ENCODE measurements at places on chromosomes 1 and 21.
A peak's percentile ranks its signal among the peaks of the same experiment; 100 is the strongest.

DNA sequence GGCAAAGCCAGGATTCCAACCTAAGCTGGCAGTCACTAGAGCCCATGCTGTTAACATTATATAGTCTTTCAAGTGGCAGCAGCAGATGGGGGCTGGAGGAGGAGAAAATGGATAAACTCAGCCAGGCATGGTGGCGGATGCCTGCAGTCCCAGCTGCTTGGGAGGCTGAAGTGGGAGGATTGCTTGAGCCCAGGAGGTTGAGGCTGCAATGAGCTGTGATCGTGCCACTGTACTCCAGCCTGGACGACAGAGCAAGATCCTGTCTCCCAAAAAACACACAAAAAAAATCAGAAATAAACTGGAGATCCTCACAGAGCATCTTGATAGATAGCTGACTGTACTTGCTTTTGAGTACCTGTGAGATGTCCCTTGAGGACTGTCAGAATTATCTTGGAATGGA lies 13.4 kb upstream of the WDR26 start:
- DNase-seq, result no peak

- DNase-seq, result peak; percentile 52
These were observed 12.1 kb downstream of the SAMD11 start for GRCh38 chr1:935751-936231.

DNA sequence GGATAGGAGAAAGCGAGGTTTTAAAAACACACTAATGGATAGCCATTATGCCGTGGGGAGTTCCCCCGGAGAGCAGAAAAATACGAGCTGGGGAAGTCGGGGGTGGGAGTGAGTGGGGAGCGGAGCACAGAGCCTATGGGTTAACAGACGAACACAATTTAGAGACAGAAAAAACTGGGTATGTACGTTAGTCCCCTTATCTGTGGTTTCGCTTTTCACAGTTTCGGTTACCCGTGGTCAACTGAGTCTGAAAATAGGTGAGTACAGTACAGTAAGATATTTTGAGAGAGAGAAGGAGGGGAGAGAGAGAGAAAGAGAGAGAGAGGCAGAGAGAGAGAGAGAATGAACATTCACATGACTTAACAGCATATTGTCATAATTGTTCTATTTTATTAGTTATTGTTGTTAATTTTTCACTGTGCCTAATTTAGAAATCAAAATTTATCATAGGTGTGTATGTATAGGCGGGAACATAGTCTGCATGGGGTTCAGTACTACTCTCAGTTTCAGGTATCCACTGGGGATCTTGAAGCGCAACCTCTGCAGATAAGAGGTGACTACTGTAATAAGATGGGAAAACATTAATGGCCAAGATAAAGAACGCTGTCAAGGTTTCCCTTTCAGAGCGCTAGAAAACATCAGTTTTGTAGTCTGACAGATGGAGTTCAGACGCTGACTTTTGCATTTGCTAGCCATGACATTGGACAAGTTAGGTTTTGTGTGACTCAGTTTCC lies 125.6 kb upstream of the LMO4 start:
- no peak for DNase-seq

DNA sequence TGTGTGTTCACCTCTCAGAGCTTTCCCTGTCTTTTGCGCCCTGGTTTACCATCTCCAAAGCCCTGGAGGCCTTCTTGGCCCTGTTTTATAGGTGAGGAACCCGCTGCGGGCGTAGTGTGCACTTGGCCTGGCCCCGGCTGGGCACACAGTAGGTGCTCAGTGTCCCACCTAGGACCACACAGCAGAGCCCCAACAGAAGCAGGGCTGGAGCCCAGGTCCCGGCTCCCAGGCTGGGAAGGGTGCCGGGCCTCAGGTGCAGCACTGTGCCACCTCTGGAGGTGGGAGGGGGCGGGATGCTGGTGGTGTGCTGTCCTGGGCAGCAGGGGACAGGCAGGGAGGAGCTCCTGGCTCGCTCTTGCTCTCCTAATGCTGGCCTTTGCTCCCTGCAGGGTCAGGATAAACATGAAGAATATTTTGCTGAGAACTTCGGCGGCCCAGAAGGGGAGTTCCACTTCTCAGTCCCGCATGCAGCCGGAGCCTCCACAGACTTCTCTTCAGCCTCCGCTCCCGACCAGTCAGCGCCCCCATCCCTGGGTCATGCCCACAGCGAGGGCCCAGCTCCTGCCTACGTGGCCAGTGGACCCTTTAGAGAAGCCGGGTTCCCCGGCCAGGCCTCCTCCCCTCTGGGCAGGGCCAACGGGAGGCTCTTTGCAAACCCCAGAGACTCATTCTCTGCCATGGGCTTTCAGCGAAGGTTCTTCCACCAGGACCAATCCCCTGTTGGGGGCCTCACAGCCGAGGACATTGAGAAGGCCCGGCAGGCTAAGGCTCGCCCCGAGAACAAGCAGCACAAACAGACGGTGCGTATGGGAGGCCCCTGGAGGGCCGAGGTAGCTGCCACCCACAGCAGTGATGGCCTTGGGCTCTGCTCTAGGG lies 24.8 kb downstream of the COQ8A start:
- no peak for DNase-seq

- peak; percentile 85 for DNase-seq
These were observed 535 bp downstream of the SETD4 start for GRCh38 chr21:36059823-36060158.

DNA sequence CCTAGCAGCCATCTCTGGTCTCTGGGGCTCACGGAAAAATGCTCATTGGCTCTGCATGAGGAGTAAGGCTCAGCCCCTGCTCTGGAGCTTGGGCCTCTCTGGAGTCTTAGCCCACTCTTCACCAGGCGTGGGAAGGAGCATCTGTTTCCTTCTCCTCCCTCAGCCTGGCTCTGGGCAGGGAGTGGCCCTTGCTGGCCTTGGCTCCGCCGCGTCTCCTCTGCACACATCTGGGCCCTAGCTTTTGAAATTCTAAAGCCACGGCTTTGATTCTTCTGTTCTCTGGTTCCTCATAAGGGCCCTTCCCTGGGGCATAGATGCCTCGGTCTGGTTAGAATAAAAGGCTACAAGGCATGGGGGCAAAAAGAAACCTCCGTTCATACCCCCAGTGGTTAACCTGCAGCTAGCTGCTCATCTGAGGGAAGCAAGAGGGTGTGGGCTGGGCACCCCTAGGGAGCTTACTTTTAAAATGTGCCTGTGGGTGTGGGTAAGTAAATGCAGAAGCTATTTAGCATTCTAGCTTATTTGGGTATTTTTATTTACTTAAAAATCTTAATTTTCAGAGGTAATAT lies 145.6 kb downstream of the CAMTA1 start:
- no peak for DNase-seq

DNA sequence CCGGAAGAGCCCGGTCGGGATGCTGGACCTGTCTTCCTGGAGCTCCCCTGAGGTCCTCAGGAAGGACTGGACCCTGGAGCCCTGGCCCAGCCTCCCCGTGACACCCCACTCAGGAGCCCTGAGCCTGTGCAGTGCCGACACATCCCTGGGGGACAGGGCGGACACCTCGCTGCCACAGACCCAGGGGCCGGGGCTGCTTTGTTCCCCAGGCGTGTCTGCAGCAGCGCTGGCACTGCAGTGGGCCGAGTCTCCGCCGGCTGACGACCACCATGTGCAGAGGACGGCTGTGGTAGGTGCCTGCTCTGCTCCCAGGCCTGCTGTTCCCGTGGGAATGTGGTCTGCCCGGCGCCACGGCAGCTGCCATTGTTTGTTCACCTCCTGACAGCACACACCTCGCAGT lies 42.1 kb upstream of the DIP2A start:
- no peak for DNase-seq

DNA sequence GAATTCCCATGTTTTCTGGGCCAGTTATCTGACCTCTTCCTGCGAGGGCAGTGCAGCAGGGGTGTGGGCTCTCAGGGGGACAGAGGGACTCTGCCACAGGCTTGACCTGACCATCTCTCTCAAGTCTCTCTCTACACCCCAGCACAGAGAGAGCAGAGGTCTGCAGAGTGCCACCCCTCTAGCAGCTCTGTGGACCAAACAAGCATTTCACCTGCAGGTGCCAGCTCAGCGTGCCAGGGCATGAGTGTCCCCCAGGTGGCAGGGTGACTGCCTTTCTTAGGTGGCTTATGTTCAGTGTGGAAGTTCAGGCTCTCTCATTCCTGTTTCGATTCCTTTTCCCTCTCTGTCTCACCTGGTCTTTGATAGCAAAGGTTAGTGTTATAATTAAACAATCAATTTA lies 191.3 kb downstream of the CACNA1E start:
- DNase-seq, result peak; percentile 33

- DNase-seq, result no peak
These were observed 20.1 kb downstream of the URB1 start for GRCh38 chr21:32372755-32373154.

GRCh38 chr1:201778279-201779065 lies 50.5 kb upstream of the IPO9 start:
- no peak for DNase-seq

DNA sequence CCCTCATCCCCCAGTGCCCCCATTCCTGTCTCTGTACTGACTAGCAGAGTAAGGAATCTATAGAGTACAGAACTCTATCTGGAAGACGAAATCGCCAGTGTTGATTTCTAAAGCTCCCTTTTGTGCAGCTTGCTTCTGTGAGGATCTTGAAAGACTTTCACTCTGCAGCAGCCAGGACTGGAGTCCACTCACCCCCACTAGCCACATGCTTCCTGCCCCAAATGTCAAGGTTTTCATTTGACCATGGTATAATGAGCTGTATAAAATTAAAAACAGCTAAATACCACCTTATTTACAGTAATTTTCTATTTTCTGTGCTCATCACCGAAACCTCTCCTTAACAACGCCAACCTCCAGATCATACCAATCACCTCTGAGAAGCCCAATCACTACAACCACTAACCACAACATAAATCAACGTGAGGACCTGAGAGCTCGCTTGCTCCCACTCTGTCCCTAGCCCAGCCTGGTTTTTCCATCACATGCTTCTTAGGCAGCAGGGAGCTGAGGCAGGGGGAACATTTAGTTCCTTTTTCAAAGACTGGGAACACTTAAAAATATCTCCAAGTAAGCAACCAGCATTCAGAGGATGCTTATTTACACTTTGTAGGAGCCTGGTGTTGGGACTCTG lies 56.1 kb upstream of the IRF2BP2 start:
- DNase-seq, result no peak

- no peak for DNase-seq
These were observed 61.3 kb downstream of the VCAM1 start for GRCh38 chr1:100780814-100781213.

DNA sequence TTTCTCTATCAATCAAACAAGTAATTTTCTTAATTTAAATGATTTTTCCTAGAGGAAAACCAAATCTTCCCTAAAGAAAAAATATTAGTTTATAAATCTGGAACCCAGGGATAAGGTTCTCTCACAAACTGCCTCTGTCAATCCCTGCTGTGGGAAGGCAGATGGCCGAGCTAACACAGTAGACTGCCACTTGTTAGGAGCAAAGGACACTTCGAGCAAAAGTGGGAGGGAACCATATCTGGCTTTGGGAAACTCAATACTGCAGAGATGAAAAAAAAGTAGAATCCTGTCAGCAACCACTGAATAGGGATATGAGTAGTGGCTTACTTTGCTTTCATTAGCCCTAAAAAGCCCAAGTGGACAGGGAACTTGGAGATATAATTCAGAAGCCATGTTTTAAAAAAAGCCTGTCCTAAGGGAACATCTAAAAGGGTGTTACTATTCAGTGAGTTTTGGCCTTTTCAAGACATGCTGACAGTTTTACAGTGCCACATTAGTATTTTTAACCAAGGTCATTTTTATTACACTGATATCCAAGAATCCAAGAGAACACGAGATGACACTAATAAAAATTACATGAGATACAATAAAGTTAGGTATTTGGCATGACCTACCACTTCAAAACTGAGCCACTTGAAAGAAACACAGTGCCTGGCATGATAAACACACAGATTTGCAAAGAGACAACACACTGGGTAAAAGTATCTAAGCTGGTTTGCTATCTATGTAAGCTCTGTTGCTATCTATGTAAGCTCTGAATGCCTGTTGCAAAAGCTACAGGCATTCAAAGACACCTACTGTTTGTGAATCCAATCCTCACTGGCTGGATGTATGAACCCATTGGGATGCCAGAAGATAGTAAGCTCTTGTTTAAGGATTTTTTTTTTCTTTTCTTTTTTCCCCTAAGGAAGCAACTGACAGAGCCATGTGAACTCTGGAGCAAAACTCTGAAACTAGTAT lies 21.4 kb downstream of the TEX38 start:
- no peak for DNase-seq

DNA sequence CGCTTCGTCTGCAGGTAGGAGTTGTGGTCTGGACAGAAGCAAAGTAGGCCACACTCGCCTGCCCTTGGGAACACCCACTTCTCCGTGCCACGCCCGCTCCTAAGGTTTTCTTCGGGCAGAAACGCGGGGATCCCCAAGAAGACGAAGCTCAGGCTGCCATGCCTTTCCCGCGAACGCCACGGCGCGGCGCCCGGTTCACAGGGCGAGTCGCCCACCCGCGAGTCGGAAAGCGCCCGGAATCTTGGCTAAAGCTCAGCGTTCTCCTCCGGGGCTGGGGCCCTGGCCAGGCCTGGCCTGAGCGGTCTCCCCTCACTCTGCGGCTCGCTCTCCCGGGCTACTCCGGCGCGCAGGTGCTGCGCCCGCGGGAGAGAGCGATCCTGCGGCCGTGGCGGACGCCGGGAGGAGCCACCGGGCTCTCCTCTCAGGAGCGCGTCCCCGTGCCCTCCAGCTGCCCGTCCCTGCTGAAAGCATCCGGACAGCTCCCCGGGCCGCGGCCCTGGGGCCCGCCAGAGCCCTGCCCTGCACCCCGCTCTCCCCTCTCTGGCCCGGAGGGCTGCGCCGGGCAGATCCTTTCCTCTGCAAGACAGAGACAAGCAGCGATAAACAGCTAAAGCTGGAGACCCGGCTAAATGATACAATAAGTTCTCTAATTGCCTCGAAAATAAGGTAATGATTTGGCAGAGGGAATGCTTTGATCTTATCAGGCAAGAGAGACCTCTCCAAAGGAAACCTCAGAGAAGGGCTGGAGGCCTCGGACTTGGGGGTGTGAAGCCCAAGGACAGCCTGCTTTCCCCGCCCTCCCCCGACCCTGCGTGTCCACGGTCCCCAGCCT lies 6.7 kb upstream of the WNT2B start:
- peak; percentile 78 for DNase-seq

DNA sequence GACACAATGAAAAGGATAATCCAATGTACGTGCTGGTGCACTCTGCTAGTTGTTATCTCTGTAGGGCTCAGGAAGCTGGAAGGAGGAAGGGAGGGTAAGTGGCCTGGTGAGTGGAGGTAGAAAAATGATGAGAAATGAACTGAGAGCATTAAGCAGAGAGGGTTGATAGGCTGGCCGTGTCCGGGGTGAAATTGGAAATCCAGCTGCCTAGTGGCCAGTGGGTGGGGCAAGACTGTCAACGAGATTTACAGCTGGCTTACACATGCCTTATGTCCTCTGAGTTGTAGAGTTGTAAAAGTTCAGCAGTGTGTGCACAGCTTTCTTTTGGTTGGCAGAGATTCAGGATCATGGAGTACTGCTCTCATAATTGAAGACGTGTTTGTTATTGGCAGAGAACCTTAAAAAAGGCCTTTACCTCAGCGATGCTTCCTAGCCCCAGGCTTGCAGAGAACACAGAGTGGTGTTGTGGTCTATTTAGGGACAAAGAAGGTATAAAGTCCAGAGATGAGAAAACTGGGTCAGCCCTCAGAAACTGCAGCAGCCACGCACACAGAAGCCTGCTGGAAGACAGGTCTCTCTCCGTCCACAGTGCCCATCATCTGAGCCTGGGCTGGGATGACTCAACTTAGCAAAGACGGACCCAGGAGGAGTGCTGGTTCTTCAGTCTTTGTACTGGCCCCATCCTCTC lies 132.4 kb downstream of the EDEM3 start:
- no peak for DNase-seq

- DNase-seq, result peak; percentile 75
These were observed 8.2 kb upstream of the CAP1 start for GRCh38 chr1:40032240-40032891.

GRCh38 chr21:37788503-37788902 lies 127.8 kb downstream of the KCNJ6 start:
- DNase-seq, result no peak

- DNase-seq, result no peak
These were observed 73.1 kb downstream of the SLC66A1 start for GRCh38 chr1:19385221-19385620.
